ENCODE measurements at places on chromosomes 12 and 14.

- DNase-seq: no peak
These were observed 49.9 kb downstream of the ESR2 start for GRCh38 chr14:64244279-64244678.

DNA sequence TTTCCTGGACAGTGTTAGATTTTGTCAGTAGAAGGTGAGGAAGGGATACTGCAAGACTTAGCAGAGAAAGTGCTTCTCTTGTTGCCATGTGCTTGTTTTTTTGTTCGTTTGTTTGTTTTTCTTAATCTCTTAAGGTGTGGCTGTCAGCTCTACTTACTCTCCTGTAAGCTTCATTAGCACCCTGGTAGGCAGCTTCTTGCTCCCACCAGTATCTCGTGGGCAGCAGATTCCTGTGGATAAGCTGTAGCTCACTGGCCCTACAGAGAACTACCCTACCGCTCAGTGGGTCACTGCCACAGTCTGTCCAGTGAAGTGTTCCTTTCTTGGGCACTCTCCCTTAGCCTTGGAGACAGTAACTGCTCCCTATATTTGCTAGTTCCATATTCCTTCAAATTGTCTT lies 30.1 kb downstream of the VRK1 start:
- DNase-seq: no peak

- no peak for DNase-seq
These were observed 94.1 kb downstream of the FBXL14 start for GRCh38 chr12:1500095-1500801.

DNA sequence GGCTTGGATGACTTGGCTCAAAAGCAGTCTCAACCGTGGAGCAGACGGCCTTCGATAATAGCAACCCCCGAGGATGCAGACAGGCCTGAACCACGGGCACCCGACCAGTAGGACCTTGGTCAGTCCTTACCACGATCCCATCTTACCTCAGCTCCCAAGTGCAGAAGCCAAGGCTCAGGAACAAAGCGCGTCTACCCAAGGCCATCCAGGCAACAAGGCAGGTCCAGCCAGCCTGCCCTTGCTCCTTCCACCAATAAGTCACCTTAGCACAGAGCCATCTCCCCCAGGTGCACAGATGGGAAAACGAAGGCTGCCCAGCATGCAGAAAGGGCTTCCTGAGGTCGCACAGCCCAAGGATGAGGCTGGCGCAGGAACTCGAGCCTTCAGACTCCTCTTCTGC lies 77.3 kb downstream of the BCL11B start:
- DNase-seq: no peak

GRCh38 chr12:8564656-8565055 lies 24.0 kb upstream of the CLEC4E start:
- no peak for DNase-seq

DNA sequence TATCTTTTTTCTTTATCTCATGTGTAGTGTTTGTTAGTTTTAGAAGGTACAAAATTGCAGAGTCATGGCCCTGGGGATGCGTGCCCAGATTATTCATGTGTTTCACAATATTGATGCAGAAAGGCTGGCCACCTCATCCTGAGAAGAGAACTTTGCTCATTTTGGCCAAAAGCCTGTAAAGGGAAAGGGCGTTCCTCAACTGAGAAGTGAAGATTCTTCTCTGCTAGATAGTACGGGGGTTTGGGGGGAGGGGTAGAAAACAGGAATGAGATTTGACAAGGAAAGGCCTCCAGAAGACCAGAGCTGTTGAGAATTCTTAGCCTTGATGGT lies 1.7 kb downstream of the MGST1 start:
- no peak for DNase-seq

DNA sequence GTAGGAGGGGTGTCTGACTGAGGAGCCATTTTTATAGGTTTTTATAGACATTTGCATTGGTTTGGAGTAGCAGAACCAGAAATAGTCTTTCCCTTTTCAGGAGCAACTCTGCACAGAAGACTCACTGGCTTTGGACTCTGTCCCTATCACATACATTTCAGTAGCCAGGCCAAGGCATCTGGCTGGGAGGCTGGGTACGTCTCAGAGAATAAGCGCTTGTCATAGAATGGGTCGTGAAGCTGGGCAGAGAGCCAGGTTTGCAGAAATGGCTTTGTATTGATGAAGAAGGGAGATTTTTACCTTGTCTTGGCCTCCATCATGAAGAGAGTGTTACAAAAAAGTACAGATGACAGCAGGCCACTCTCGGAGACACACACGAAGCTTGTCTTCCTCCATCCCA lies 98.6 kb downstream of the CACNA1C start:
- DNase-seq: no peak

DNA sequence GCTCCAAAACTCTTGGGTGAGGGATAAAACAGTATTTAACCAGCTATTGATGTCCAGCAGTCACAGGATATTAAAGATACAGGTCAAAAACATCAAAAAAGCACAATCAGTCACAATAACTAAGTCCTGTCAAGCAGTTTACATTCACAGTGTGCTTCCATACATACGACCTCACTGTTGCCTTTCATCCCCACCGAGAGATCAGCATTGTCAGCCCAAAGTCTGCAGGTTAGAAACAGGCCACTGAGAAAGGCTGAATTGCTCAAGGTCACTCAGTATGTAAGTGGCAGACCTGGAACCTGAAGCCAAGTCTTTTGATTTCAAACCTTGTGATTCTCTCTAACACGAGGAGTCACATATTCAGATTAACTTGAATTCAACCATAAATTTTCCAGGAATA lies 124.9 kb downstream of the GXYLT1 start:
- DNase-seq: no peak

GRCh38 chr14:53093206-53093605 lies 59.9 kb downstream of the DDHD1 start:
- no peak for DNase-seq

GRCh38 chr12:130602251-130602650 lies 113.8 kb downstream of the RIMBP2 start:
- no peak for DNase-seq

GRCh38 chr12:91074154-91074709 lies 16.4 kb upstream of the KERA start:
- no peak for DNase-seq

DNA sequence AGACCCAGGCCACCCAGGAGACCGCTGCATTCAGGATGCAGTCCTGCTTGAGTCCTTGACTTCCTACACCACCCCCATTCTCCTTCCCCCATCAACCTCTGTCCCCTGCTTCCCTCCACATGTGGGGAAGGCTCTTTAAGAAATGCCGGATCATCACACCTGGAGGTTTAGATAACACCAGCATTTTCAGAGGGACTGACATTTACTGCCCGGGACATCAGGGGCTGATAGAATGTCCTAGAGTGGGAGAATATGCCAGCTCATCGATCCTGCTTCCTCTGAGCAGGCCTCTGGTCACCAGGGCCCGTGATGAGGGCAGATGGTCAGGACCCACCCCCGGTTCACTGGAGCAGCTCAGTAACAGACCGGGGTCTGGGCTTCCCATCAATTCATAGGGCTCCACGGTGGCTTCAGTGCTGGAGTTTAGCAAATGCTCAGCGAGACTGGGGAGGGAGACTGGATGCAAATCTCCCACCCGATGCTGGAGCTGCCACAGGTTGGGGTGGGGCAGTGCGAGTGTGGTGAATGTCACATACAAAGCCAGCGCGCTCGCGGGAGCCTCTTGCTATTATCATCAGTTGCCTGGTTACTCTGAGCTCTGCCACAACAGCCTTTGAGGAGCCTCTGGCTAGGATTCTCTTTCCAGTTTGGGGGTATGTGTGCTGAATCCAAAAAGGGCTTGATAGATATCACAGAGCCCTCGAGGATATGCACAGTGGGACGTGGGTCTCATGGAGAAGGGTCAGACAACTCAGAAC lies 111.6 kb downstream of the RBM19 start:
- DNase-seq: no peak

- no peak for DNase-seq
These were observed 15.5 kb upstream of the TMEM233 start for GRCh38 chr12:119578112-119578511.

- no peak for DNase-seq
These were observed 69.5 kb downstream of the SPPL3 start for GRCh38 chr12:120834489-120835303.

- DNase-seq: no peak
These were observed 265.8 kb upstream of the FLRT2 start for GRCh38 chr14:85263916-85264675.

DNA sequence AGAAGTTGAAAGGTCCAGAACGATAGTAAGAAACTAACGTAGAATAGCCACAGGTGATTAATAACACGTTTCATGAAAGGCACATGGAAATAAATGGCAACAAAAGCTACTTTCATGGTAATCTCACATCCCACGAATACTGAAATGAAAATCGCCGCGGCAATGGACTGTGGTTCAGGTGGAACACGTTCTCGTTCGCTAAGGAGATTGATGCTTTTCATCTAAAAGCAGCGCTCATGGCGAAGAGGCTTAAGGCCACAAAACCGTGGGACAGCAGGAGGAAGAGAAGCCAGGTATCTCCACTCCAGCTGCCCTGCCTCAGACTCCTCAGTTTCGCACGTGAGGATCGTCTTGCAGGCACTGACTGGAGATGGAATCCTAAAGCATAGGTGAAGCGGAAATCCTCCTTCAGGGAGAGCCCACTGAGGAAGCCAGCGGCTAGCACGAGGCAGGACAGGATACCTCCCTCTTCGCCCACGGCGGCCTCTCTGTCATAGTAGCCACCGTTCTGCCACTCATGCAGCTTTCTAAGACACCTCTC lies 696 bp upstream of the GPHN start:
- no peak for DNase-seq

DNA sequence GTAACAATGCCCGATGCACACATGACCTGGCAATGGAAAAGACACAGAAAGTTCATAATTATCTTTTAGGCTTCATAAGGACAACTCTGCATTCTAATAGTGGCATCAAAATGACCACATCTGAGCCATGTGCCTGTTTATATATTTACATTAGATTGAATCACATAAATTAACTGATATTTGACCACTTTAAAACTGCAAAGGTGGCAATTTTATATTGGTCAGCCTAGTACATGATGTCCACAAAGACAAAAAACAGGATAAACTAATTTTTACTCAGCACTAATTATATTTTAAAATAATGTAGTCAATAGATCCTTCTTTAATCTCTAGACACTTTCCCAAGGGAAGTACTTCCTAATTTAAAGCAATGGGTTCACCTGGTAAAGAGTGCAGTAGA lies 12.0 kb upstream of the OVCH1 start:
- DNase-seq: no peak

GRCh38 chr12:32708926-32709325 lies 29.8 kb downstream of the DNM1L start:
- no peak for DNase-seq

DNA sequence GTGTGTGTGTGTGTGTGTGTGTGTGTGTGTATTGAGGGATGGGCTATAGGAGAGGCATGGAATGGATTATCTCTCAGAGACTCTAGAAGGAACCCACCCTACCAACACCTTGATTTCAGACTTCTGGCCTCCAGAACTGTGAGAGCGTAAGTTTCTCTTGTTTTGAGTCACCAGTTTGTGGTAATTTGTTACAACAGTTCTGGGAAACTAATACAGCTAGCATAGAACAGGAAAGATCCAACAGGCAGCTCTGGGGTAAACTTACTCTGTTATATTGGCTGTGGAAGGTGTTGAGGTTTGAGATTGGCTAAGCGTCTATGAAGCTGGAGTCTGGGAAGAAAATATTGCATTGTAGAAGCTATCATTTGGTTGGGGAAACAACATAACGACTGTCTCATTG lies 334.3 kb downstream of the AACS start:
- DNase-seq: no peak

- no peak for DNase-seq
These were observed 54.0 kb downstream of the MVK start for GRCh38 chr12:109627633-109628032.

DNA sequence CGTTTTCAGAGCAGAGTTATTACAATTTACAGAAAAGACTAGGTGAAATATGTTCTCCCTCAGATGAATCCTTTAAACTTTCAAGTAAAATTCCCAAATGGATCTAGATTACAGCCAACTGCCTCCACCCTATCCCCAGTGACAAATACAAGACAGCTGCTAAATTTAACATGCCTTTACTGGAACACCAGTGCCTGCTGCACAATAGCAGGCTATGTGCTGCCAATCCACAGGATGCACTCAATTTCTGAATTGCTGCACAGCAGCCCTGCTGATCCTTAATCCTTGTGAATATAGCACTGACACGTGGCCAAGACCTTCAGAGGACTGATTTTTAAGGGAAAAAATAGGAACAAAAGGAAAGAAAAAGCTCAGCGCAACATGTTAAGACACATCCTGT lies 128.9 kb downstream of the CCER1 start:
- DNase-seq: no peak

DNA sequence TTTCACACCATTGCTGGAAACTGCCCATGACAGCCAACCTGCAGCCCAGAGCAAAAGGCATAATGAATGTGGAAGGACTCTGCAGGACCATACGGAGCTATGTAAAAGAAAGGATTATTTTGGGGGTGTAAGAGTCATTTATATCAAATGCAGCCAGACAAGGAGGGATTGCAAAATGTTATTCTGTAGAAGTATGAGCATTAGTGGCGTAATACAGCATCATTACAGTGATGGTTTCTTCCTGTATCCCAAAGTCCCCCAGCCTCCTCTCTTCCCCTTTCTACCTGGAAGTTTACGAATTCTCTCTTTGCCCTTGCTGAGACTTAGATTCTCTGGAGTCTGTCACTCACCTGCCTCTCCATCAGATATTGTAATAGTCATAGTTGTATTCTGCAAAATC lies 89.9 kb downstream of the BORCS5 start:
- DNase-seq: no peak

Data from activated CD8-positive, alpha-beta memory T cell treated with anti-CD3 and anti-CD28 coated beads for 4 hours (primary cell).